ENCODE measurements at places on chromosomes 6 and 20. TPM values are rescaled to one million over a fixed set of nuclear protein-coding genes. Genes with fewer than 3 reads are reported as not detected.

The HLA-G gene
- not detected for total RNA-seq

- no peak overlapping the region for H3K27ac ChIP-seq
- no peak overlapping the region for H3K4me3 ChIP-seq
- no peaks in the 10 kb centered on the region for H3K36me3 ChIP-seq
- no peak for DNase-seq
- H3K4me1 ChIP-seq: no peaks in the 10 kb centered on the region
- no peaks in the 10 kb centered on the region for H3K27me3 ChIP-seq
Measured at GRCh38 chr6:167648501-167649278, 178.0 kb upstream of the AFDN start.

The DCBLD1 gene
- total RNA-seq: 13.5 TPM

DNA sequence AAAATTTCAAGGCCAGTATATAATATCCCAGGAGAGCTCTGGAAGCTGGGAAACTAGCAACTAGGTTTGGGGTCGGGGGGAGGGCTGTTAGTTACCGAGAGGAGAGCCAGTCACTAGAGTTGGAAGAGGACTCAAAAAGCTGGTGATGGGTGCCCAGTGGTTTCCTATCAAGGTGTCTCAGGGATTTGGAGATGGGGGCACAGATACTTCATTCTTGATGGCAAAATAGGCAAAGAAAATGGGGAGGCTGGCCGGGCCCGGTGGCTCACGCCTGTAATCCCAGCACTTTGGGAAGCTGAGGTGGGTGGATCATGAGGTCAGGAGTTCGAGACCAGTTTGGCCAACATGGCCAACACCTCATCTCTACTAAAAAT lies 805 bp downstream of the PHF1 start:
- H3K36me3 ChIP-seq: peaks cover 32% of the 10 kb centered on the region
- peak overlapping the region; percentile 80 for H3K4me3 ChIP-seq
- peaks cover 32% of the 10 kb centered on the region for H3K4me1 ChIP-seq
- H3K27ac ChIP-seq: peak overlapping the region; percentile 99
- H3K27me3 ChIP-seq: no peaks in the 10 kb centered on the region
- DNase-seq: no peak

DNA sequence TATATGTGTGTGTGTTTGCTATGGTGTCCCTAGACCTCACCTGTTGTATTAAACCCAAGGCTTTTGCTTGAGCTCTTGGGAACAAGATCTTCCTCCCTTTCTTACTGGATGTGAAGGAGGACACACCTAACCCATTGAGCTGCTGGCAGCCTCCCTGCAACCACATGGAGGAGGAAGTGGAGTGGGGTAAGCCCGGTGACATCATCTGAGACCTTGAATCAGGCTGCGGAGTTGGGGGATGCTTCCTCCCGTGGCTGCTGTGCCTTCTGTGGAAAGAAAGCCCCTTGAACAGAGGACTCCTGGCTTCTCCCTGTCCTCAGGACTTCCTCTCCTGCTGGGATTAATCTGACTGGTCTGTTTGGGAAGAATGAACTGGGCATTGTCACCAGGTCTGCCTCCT lies 3.3 kb downstream of the CST11 start:
- no peaks in the 10 kb centered on the region for H3K36me3 ChIP-seq
- no peak overlapping the region for H3K4me3 ChIP-seq
- H3K27me3 ChIP-seq: no peaks in the 10 kb centered on the region
- DNase-seq: no peak

DNA sequence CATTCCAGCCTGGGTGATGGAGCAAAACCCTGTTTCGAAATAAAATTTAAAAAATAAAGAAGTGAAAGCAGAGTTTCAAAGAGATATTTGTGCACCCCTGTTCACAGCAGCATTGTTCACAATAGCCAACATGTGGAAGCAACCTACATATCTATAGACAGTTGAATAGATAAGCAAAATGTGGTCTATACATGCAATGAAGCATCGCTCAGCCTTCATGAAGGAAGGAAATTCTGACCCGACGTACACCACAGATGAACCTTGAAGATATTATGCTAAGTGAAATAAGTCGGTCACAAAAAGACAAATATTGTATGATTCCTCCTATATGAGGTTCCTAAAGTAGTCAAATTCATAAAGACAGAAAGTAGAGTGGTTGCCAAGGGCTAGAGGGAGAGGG lies 6.5 kb upstream of the NCOA6 start:
- no peak overlapping the region for H3K27ac ChIP-seq
- H3K36me3 ChIP-seq: no peaks in the 10 kb centered on the region
- no peaks in the 10 kb centered on the region for H3K27me3 ChIP-seq
- DNase-seq: no peak

GRCh38 chr6:127503022-127503421 lies 16.1 kb downstream of the MTCL3 start:
- no peaks in the 10 kb centered on the region for H3K36me3 ChIP-seq
- no peaks in the 10 kb centered on the region for H3K27me3 ChIP-seq
- no peaks in the 10 kb centered on the region for H3K4me1 ChIP-seq
- no peak overlapping the region for H3K27ac ChIP-seq
- H3K4me3 ChIP-seq: no peak overlapping the region
- DNase-seq: no peak

- H3K36me3 ChIP-seq: no peaks in the 10 kb centered on the region
- DNase-seq: no peak
- H3K4me3 ChIP-seq: no peak overlapping the region
- no peaks in the 10 kb centered on the region for H3K4me1 ChIP-seq
- no peak overlapping the region for H3K27ac ChIP-seq
Measured at GRCh38 chr20:38106461-38106860, 58.6 kb downstream of the TGM2 start.

The HAO1 gene
- total RNA-seq: not detected

DNA sequence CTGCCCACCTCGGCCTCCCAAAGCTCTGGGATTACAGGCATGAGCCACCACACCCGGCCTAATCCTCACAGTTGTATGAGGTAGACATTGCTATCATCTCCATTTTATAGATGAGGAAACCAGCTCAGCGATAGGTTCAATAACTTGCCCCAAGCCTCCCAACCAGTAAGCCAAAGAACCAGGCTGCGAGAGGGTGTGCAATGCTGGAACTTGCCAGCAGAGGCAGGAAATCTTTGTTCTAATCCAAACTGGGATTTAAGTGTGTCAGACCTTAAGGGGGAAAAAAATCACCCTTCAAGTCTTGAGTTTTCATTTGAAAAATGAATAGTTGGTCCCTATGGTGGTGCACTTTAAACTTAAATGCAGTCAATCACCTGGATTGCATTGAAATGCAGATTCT lies 20.1 kb upstream of the RNGTT start:
- H3K4me3 ChIP-seq: no peak overlapping the region
- no peaks in the 10 kb centered on the region for H3K4me1 ChIP-seq
- no peak for DNase-seq
- H3K27ac ChIP-seq: no peak overlapping the region
- no peaks in the 10 kb centered on the region for H3K36me3 ChIP-seq

The COX4I2 gene
- total RNA-seq: 4.8 TPM

The SLC17A2 gene
- total RNA-seq: not detected

The BICRAL gene
- 24.5 TPM for total RNA-seq

All from thyroid gland (tissue), 4 donors.